A549 treated with dexamethasone at 1 μM for 4 hours (cell line): ENCODE measurements at places on chromosomes 1 and 21. TPM values are rescaled to one million over a fixed set of nuclear protein-coding genes. Genes with fewer than 3 reads are reported as not detected.

The LDLRAP1 gene
- total RNA-seq = 8.0 to 11.4 TPM (median 9.9 TPM) in 5 replicates

The TFB2M gene
- 31.4 to 36.8 TPM (median 35.6 TPM) in 5 replicates for total RNA-seq

The CSMD2 gene
- 0.02 to 0.03 TPM (median 0.02 TPM) in 3 of 5 replicates, not detected in the others for total RNA-seq

The DHX9 gene
- 164 to 174 TPM (median 169 TPM) in 5 replicates for total RNA-seq

The WDR64 gene
- total RNA-seq = not detected in 5 replicates

The OR2M3 gene
- total RNA-seq = not detected in 5 replicates

The CNIH3 gene
- 0.29 to 0.70 TPM (median 0.46 TPM) in 5 replicates for total RNA-seq

The KLHDC9 gene
- total RNA-seq = 1.5 to 2.1 TPM (median 1.6 TPM) in 5 replicates

The ABL2 gene
- 15.6 to 24.8 TPM (median 21.0 TPM) in 5 replicates for total RNA-seq

The LRRC38 gene
- total RNA-seq = 0.06 to 0.13 TPM (median 0.07 TPM) in 4 of 5 replicates, not detected in the other

The SHISA4 gene
- total RNA-seq = 12.2 to 19.4 TPM (median 17.2 TPM) in 5 replicates

The RIIAD1 gene
- not detected in 5 replicates for total RNA-seq

The HEYL gene
- total RNA-seq = 2.8 to 4.0 TPM (median 3.6 TPM) in 5 replicates

The HPCAL4 gene
- total RNA-seq = 0.21 to 0.34 TPM (median 0.26 TPM) in 5 replicates

The SEMA6C gene
- 1.5 to 2.3 TPM (median 1.5 TPM) in 5 replicates for total RNA-seq

The THEM4 gene
- 13.2 to 14.3 TPM (median 13.6 TPM) in 5 replicates for total RNA-seq

The DMRTA2 gene
- 0.06 to 0.18 TPM (median 0.09 TPM) in 5 replicates for total RNA-seq

The WNT9A gene
- 5.0 to 6.7 TPM (median 5.7 TPM) in 5 replicates for total RNA-seq

The YTHDF2 gene
- total RNA-seq = 53.1 to 62.2 TPM (median 54.6 TPM) in 5 replicates

The KRTAP19-3 gene
- total RNA-seq = not detected in 5 replicates

The AVPR1B gene
- total RNA-seq = not detected in 5 replicates

The PRR9 gene
- 0.10 TPM in 1 of 5 replicates, not detected in the others for total RNA-seq

The SYCP1 gene
- total RNA-seq = not detected in 5 replicates

The IVNS1ABP gene
- total RNA-seq = 24.0 to 28.5 TPM (median 26.2 TPM) in 5 replicates

The C1orf87 gene
- not detected in 5 replicates for total RNA-seq

The BCAS2 gene
- total RNA-seq = 25.6 to 28.1 TPM (median 27.6 TPM) in 5 replicates

The FAM110D gene
- 0.04 TPM in 2 of 5 replicates, not detected in the others for total RNA-seq

The C2CD4D gene
- total RNA-seq = not detected in 5 replicates

The MFSD2A gene
- total RNA-seq = 8.4 to 11.4 TPM (median 10.4 TPM) in 5 replicates

The IFNLR1 gene
- 0.88 to 1.3 TPM (median 1.0 TPM) in 5 replicates for total RNA-seq

The LENEP gene
- not detected in 5 replicates for total RNA-seq

The GJB4 gene
- total RNA-seq = 0.06 to 0.13 TPM (median 0.11 TPM) in 5 replicates

The CCDC181 gene
- total RNA-seq = 0.07 to 0.29 TPM (median 0.21 TPM) in 5 replicates

The SERINC2 gene
- total RNA-seq = 16.4 to 35.1 TPM (median 31.2 TPM) in 5 replicates

The CR1 gene
- not detected in 5 replicates for total RNA-seq

The STUM gene
- not detected in 5 replicates for total RNA-seq

The E2F2 gene
- total RNA-seq = 2.2 to 3.3 TPM (median 2.9 TPM) in 5 replicates

The LPAR3 gene
- total RNA-seq = 0.33 to 0.51 TPM (median 0.39 TPM) in 5 replicates

The AXDND1 gene
- 0.25 to 0.37 TPM (median 0.29 TPM) in 5 replicates for total RNA-seq

The NSUN4 gene
- total RNA-seq = 10.5 to 15.4 TPM (median 14.4 TPM) in 5 replicates

The NIBAN1 gene
- 0.85 to 1.2 TPM (median 1.1 TPM) in 5 replicates for total RNA-seq

The ALX3 gene
- not detected in 5 replicates for total RNA-seq

The GBP1 gene
- 0.07 to 0.21 TPM (median 0.10 TPM) in 5 replicates for total RNA-seq

The LCE1C gene
- total RNA-seq = 0.14 TPM in 1 of 5 replicates, not detected in the others

The TMEM82 gene
- total RNA-seq = 0.05 TPM in 1 of 5 replicates, not detected in the others

The OLIG1 gene
- not detected in 5 replicates for total RNA-seq

The OR2L8 gene
- total RNA-seq = not detected in 5 replicates

The NKAIN1 gene
- 1.0 to 1.4 TPM (median 1.1 TPM) in 5 replicates for total RNA-seq

The CENPL gene
- 12.6 to 16.0 TPM (median 14.1 TPM) in 5 replicates for total RNA-seq

The RNU1-1 gene
- total RNA-seq = 10.6 TPM in 1 of 5 replicates, not detected in the others

The AADACL4 gene
- not detected in 5 replicates for total RNA-seq

The CYP4B1 gene
- 0.07 to 0.17 TPM (median 0.12 TPM) in 3 of 5 replicates, not detected in the others for total RNA-seq

The TPTE gene
- not detected in 5 replicates for total RNA-seq
